Uterus (tissue), 4 donors: ENCODE measurements at places on chromosomes 2 and 18.

DNA sequence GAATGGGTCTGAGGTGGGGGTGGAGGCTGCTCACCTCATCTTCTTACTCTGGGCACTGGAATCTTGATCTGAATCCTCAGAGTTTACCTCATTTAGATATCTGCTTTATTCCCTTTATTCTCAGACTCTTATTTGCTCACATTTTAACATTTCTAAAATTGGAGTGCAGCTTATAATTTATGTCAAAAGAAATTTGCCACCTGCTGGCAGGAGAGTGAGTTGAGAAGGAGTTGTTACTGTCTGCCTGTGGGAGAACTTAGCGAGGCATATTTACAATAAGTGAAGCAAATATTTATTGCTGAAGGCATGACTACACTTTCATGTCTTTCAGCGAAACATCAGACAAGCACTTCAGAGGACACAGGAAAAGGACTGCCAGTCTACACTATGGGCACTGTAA, 16.4 kb upstream of the KIAA2012 start:
- no peak for DNase-seq

DNA sequence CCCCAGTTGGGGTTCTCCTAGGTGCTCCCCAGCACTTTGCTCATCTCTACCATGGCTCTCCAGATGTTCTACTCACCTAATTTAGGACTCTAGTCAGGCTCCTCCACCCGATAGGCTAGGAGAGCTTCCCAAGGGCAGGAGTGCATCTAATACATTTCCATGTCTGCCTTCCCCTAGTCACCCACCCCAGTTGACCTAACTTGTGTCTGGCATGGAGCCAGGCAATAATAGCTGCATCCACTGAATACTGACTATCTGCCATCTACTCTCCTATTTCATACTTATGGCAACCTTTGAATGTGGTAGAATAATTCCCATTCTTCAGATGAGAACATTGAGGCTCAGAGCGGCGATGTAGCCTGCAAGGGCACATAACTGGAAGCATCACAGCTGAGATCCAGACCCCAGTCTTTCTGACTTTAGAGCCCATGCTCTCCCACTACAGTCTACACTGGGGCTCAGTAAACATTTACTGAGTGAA, 71.8 kb upstream of the YWHAQ start:
- DNase-seq, result no peak

DNA sequence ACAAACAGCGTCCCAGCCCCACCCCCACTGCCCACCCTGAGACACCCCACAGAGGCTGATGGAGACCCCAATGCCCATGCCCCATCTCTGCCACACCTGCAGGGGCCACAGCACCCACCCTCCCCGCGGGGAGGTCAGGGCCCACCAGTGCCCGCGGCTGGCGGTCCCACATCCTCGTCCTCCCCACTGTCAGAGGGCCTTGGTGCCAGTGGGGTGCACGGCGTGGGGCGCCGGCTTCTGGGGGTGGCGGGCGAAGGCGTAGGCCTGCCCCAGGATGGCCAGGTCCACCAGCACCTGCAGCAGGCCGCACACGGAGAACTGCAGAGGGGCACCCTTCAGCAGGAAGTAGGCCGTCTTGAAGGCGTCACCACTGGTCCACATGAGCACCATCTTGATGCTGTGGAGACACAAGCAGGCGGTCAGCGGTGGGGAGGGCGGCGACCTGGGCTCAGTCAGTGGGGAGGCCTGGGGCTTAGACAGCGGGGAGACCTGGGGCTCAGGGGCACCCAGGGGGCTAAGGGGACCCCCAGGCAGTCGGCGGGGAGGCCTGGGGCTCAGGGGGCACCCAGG, 47.6 kb downstream of the SLC66A2 start:
- no peak for DNase-seq

GRCh38 chr18:63480476-63480875, 3.7 kb downstream of the SERPINB5 start:
- DNase-seq, result no peak

DNA sequence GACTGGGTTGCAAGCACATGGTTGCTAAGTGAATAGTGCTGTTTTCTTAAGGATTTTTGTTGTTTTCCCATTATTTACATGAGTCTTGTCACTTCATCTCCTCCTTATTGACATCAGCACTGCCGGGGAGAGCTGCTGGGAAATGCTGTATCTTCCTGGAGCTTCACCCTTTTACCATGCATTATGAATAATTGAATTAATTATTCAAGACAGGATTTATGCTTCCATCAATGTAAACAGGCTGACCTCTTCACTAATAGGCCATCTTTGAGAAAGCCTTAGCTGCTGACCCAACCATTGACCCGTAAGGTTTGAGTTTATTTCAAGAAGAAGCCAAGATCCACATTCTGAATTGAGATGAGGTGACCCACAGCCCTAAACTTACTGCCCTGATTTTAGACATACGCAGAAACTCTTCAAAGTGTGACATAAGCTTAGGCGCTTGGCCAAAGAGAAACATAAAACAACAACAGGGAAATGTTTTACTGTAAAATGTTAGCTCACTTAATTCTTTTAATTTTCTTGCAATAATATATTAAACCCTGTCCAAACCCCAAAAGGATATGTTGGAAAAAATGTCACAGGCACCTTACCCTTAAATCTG, 365.5 kb upstream of the SYT4 start:
- DNase-seq, result no peak

DNA sequence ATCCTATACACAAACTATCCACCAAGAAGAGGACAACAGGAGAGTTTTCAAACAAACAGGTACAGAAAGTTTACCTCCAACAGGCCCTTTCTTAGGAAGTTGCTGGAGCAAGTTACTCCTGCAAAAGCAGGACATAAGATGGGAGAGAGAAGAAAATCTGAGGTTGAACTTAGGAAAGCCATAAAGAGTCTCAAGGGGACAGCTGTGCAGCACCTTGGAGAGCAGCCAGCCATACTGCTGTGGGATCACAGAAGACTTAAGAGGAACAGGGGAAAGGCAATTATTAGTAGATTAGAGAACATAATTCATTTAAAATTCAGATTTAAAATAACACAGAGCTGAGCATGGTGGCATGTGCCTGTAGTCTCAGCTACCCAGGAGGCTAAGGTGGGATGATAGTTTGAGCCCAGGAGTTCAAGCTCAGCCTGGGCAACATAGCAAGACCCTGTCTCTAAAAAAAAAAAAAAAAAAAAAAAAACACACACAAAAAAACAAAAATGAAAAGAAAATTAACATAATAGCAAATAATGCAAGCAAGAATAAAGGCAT, 148.1 kb upstream of the SIX3 start:
- no peak for DNase-seq

DNA sequence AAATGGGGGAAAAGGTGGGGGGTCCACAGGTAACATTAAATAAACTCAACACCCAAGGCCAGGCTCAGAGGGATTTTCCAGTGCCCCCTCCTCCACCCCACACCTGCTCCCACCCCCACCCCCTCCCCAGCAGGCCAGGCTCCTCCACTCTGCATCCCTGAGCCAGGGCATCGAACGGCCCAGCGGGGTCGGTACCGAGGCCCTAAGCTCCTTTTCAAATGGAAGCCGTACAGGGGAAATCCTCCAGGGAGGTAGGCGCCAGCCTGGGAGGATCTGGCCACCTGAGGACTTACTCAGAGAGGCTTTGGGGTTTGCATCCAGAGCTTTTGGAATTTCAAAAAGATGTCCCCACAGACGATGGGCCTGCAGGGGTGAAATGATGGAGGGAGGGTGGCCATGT, 46.5 kb downstream of the ZFP36L2 start:
- no peak for DNase-seq

DNA sequence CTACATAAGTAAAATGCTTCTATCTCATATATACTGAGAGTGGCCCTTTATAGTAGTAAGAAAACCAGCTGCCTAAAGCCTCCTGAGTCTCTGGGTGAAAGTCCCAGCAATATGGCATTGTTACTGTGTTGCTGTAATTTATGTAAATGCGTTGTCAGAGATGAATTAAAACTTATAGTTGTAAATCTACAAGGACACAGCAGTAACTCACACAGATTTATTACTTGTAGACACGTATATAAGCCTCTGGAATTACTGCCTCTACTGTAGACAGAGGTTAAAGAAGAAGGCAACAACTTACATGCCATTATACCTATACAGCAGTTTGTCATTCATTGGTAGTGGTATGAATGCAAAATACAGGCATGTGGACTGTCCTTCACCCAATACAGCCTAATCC, 169.1 kb upstream of the BOD1L2 start:
- no peak for DNase-seq

DNA sequence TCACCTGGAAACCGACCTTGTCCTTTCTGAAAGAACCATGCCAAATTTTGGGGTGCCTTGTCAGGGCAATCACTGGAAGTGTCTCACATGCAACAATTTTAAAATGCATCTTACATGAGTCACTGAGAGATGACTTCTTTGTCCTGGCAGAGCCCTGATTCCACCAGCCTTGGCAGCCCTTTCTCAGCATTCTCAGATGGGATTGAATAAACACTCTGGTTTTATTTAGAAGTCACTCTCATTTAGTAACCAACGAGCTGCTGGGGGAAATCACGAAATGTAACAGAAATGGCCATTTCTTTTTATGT, 3.8 kb upstream of the ATP8B1 start:
- no peak for DNase-seq

DNA sequence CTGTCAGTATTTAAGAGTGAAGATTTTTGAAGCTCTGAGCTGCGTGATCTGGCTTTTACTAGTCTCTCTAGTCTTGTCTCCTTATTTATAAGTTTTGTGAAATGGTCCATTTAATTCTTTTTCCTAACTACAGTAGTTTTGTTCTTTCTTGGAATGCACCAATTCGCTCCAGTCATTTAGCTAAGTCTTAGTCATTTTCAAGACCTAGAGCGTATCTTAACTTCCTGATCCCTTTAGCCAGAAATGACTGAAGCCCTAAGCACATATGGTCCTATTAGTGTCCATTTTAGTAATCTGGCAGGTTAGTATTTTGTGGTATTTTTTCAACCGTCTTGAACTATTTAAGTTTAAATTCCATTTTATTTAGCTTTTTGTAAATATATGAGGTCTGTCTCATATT, 3.6 kb downstream of the BIRC6 start:
- no peak for DNase-seq

DNA sequence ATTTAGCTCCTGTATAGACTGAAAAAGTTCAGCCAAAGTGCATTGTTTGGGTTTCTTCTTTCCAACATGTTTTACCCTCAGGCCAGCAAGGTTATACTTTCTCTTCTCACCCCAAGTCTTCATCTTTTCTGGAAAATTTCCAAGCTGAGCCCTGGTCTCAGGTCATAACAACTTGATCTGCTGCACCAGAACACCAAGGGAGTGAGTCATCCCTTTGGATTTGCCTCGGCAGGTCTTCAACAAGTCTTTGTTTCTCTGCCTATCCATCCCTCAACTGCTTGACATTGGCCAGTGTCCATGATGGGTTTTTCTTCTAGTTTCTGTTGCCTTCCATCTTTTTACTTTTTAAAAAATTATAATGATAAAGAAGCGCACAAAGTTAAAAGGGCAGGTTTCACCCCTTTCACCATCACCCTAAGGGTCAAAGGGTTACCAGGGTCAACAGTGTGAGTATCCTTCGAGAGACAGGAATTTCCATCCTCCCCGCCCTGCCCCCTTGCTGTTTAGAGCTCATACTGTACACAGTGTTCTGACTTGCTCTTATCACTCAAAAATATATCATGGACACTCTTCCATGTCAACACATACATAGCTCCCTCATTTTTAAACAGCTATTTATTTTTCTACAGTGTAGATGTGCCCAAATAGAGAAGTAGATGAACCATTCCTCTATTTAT, 5.7 kb upstream of the SPATS2L start:
- no peak for DNase-seq

DNA sequence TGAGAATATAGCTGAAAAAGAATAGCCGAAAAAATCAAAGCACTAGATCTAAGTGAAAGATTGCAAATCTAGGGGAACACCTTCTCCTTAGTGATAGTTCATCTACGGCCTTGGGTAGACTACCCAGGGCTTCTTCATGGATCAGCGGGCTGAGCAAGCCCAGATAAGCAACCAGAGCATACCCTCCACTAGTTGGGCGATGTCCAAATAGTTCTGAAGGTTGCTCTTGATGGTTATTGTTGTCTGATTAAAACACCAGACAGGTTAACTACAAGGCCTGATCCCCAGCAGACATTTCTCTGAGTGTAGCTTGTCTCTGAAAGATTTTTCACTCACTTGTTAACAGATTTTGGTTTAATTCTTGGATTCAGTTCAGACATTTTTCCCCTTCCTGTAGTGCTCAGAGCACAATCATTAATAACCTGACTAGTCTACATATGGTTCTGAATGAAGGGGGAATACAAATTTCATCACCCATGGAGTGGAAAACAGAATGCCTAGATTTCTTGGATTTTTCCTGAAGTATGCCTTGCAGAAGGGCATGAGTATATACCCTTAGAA, 99.6 kb downstream of the BABAM2 start:
- DNase-seq, result no peak

DNA sequence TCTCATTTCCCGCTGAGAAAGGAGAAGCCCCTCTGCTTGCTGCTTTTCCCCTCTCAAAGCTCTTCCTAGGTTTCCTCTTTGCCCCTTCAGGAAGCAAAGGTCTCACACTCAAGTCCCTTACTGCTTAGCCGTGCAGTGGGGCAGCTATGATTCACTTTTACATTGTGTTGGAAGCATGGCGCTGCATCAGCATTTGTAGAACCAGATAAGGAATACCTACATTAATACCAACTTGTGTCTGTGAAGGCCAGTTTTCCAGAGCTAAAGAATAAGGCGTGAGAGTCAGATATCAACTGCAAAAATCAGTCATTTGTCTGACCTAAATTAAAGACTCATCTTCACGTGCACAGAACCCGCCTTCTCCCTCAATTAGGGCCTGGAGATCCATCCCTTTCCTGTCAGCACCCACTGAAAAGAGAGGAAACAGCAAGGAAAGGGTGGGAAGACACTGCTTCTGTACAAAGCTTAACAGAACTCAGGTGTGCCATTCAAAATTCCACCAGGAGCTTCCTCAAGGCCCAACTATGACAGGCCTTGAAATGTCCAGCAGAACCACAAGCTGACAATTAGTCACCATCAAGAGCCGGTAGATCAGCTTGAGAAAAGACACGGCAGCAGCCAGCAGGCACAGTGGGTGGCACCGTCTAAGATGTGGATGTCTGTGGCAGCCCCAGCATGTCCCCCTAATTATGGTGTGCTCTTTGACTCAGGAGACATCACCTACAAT, 16.1 kb upstream of the XDH start:
- DNase-seq, result no peak

GRCh38 chr2:136021406-136021805, 36.0 kb upstream of the DARS1 start:
- DNase-seq, result no peak

DNA sequence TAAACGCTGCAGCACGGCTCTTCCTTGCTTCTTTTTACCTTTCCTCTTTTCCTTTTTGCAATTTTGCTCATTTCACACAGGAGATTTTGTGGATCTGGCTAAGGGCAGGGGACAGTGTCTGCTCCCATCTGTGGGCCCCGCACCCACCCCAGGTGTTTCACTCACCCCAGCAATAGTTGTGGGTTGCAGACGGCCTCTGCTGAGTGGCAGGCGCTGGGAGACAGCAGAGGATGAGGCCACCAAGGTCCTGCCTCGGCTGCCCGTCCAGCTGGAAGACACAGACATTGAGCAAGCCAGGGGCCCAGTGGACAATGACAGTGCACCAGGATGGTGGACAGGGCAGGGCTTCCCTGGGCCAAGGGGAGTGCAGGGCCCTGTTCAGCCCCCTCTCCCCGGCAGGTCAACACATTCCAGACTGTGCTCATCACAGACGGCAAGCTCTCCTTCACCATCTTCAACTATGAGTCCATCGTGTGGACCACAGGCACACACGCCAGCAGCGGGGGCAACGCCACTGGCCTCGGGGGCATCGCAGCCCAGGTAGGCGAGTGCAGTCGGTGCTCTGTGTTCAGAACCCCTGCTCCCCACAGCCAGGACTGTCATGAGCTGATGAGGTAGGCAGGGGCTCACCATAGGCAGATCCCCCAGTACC, 35.0 kb downstream of the SNED1 start:
- no peak for DNase-seq
